Iris pigment epithelial cell (primary cell): ENCODE measurements at places on chromosomes 6 and 20.

DNA sequence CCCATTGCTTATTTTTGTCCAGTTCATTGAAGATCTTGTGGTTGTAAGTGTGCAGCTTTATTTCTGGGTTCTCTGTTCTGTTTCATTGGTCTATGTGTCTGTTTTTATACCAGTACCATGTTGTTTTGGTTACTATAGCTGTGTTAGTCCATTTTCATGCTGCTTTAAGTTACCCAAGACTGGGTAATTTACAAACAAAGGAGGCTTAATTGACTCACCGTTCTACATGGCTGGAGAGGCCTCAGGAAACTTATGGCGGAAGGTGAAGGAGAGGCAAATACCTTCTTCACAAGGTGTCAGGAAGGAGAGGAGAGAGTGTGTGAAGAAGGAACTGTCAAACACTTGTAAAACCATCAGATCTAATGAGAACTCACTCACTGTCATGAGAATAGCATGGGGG lies 29.9 kb upstream of the FERMT1 start:
- no peak for DNase-seq

- peak; percentile 41 for DNase-seq
Observed at GRCh38 chr6:113306552-113307145, 550.5 kb upstream of the MARCKS start.

GRCh38 chr6:74409447-74409846 lies 713.4 kb downstream of the CD109 start:
- peak; percentile 82 for DNase-seq

- peak; percentile 87 for DNase-seq
Observed at GRCh38 chr6:35089935-35090505, 51.1 kb downstream of the TCP11 start.

- DNase-seq = no peak
Observed at GRCh38 chr6:14810021-14810420, 435.8 kb upstream of the JARID2 start.

DNA sequence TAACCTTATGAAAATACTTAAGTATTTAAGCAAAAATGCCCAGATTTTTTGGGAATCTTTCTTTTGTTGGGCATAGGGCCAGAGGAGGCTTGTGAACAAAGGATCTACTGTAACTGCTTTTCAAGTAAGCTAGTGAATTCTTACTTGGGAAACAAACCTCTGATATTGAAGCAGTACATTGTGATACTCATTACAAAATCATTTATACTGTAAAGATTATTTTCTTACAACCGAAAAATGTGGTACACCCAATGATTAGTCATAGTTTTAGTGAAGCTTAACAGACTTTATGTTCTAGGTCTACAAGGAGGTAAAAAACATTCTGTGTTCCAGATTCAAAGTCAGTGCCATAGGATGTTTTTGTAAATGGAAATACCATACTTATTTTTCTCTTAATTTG lies 272.9 kb upstream of the KCNQ5 start:
- peak; percentile 62 for DNase-seq

- peak; percentile 7 for DNase-seq
Observed at GRCh38 chr6:160477901-160478300, 129.7 kb downstream of the SLC22A3 start.

DNA sequence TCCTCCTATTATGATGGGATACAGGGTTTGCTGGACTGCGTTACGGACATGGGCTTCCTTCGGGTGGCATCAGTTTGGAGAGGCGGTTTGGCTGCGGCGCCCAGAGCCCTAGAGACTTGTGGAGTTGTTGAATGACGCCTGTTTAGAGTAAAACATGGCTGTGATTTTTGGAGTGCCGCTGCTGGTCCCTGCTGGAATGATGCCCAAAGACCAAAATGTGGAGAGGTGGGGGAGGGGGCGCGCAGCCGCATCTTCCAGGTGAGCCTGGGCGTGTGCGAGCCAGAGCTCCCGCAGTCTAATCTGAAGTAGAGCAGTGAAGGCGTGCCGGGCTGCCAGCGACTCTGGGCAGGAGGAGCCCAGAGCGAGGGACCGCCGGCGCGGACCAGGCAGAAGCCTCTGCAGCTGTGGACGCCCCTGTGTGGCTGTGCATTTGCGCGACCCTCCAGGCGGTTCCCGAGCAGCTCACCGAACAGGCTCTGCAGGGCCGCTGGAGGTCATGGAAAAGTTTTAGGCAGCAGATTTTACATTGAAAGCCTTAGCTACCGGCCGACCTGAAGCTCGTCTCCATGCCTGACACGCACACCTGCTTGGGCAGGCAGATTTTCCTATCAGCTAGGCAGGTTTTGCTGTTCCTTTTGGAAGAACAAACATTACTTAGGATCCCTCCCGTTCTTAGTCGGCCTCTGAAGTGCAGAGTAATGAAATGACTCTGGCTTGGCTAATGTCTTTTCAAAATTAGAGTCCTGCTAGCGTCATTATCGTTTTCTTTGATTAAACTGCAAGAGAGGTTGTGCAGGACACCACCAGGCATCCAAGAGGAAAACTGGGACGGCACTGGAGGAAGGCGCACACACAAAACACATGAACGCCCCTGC lies 298.2 kb downstream of the PHACTR1 start:
- peak; percentile 10 for DNase-seq

GRCh38 chr6:39050453-39051112 lies 2.0 kb downstream of the GLP1R start:
- DNase-seq = no peak

- peak; percentile 27 for DNase-seq
Observed at GRCh38 chr20:58073945-58074856, 154.3 kb downstream of the ANKRD60 start.

- peak; percentile 54 for DNase-seq
Observed at GRCh38 chr20:24987244-24987643, 5.3 kb downstream of the APMAP start.

DNA sequence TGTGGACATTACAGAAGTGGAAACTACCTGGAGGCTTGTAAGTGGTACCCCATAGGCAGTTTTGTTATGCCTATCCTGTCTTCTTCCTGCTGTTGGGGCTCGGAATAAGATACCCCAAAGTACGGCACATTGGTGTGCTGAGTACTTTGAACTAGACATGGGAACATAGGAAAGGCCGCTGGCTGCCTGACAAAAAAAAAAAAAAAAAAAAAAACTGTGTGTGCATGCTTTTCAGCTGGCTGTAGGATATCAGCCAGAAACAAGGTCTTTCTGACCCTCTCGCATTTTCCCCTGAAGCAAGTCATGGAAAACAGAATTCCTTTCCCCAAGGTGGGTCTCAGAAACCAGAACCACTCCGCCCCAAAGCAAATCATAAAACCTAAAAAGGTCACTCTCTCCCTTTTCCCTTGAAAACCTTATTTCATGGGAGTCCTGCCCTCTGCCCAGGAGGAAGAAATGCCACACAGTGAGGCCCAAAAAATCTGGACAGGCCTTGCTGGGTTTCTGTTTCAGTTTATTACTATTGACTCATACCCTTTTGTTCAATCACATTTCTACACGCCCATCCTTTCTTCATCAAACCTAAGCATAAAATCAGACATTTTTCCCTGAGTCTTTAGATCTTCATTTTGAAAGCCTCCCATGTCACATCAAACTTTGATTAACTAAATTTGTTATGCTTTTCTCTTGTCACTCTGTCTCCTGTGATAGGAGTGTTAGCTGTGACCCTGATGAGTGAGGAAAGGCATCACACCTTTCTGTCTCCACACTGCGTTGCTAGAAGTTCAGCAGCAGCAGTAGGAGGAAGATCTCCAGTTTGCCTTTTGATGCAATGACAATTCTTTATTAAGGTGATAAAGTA lies 17.2 kb downstream of the SLC2A12 start:
- DNase-seq = no peak

- no peak for DNase-seq
Observed at GRCh38 chr6:22062807-22063408, 233.9 kb downstream of the PRL start.

GRCh38 chr20:40930561-40930960 lies 98.1 kb upstream of the TOP1 start:
- peak; percentile 60 for DNase-seq

GRCh38 chr20:37506152-37506725 lies 14.8 kb upstream of the NNAT start:
- DNase-seq = no peak

GRCh38 chr6:160960839-160961238 lies 30.7 kb upstream of the MAP3K4 start:
- no peak for DNase-seq

GRCh38 chr6:51768087-51768486 lies 319.3 kb downstream of the PKHD1 start:
- no peak for DNase-seq

GRCh38 chr6:32655203-32655710 lies 11.2 kb downstream of the HLA-DQB1 start:
- DNase-seq = no peak

GRCh38 chr6:20119485-20119884 lies 92.8 kb downstream of the MBOAT1 start:
- DNase-seq = no peak

GRCh38 chr6:3328796-3329195 lies 70.0 kb downstream of the PSMG4 start:
- no peak for DNase-seq

DNA sequence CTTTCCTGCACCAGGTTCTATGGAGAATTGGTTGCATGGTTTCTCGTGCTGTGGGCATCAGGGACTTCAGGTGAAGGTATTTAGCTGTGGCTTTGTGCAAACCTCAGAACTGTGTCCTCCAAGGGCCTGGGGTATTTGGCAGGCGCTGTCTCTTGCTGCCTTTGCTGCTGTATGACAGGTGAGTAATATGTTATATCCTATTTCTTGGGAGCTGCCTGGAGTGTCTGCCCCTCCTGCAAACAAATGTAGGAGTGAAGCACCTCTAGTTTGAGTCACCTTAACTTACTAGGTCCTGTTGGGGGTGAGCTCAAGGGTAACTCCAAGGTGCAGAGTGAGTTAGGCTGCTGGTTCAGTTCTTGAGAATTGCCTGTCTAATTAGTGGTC lies 177.7 kb upstream of the RNF24 start:
- DNase-seq = no peak

- peak; percentile 92 for DNase-seq
Observed at GRCh38 chr6:958488-958887, 265.5 kb upstream of the EXOC2 start.

DNA sequence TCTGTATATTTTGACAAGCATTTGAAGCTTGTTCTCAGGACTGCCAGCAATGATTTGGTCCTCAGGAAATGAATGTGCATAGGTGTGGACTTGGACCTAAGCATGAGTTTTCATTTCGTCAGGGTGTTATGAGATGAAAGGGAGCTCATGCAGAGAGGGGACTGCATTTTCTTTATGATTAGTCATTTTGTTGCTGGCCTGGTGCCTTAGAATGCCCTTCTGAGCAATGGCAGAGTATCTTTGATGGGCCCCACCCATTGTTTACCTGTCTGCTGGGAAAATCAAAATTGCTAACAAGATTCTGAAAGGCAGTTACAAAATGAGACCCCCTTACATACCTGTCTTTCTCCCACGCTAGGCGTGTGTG lies 51.5 kb upstream of the MTHFD1L start:
- peak; percentile 42 for DNase-seq

DNA sequence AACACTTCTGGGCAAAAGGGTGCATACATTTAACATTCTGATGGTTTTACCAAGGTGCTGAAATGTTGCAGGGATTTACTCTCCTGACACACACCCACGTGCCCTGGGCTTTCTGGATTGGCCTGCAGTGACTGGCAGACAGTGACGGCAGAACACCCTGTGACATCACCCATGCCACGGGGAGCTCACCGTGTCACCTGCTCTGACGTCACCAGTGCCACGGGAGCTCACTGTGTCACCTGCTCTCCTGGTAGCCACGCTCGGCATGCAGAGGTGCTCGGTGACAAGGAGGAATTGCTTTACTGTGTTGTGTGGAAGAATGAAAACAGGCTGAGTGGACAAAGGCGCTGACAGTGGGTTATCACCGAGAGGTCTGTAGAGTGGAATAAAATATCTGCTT lies 99.3 kb downstream of the RAMACL start:
- no peak for DNase-seq

GRCh38 chr20:58880994-58881752 lies 28.7 kb downstream of the GNAS start:
- no peak for DNase-seq

DNA sequence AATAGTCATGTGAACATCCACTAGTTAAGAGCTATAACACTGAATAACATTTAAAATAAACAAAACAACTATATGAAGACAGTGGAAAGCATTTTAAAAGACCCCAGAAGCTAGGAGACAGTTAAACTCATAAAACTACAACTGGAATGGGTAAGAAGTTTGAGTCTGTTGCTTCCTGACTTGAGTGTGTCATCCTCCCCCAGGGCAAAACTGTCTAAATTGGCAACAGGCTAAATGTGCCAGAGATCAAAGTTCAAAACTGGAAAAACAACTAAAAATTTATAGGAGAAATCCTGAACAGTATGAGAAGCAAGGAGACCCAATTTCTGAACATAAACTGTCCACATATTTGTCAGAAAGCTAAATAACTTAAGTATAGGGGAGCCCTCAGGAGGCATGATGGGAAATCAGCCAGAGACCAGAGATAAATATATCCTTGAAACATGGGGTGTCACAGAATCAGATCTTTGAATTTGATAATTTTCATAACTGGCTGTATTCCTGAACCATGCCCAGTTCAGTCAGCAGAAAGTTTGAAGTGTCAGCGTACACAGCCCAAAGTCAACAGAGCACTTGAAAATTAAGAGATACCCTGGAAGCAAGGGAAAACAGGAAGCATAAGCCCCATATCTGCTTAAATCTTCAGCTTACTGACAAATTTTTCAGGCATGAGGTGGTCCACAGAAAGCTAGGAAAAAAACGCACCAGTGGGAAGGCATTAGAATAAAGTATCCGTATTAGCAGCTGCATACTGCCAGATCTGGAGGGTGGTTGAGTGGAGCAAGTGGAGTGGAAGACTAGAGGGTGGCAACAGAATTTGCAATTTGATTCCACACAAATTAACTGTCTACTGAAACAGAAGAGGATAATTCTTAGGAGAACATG lies 516.1 kb upstream of the MAN1A1 start:
- no peak for DNase-seq
